ENCODE measurements at places on chromosomes 16 and 17.

- peak; percentile 17 for DNase-seq
Measured at GRCh38 chr17:47072886-47073285, 93.8 kb upstream of the RPRML start.

- DNase-seq, result no peak
Measured at GRCh38 chr17:74272731-74273201, 1.3 kb upstream of the DNAI2 start.

DNA sequence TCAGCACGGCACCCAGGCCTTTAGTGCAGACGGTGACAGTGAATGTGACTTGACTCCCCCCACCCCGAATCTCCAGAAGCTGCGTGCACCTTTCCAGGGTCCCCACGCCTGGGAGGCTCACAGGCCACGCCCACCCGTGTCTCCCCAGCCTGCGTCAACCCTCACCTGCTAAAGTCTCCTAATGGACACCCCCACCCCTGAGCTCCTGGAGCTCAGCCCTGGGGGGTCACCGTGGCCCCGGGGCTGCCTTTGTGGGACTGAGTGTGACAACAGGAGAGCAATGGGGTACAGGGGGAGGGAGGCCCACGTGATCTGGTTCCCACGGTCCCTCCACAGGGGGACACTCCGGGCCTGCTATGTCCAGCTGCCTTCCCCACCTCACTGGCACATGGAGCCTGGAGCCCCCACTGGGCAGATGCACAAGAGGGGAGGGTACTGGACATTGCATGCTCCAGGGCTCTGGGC lies 7.4 kb upstream of the FASN start:
- DNase-seq, result peak; percentile 60

DNA sequence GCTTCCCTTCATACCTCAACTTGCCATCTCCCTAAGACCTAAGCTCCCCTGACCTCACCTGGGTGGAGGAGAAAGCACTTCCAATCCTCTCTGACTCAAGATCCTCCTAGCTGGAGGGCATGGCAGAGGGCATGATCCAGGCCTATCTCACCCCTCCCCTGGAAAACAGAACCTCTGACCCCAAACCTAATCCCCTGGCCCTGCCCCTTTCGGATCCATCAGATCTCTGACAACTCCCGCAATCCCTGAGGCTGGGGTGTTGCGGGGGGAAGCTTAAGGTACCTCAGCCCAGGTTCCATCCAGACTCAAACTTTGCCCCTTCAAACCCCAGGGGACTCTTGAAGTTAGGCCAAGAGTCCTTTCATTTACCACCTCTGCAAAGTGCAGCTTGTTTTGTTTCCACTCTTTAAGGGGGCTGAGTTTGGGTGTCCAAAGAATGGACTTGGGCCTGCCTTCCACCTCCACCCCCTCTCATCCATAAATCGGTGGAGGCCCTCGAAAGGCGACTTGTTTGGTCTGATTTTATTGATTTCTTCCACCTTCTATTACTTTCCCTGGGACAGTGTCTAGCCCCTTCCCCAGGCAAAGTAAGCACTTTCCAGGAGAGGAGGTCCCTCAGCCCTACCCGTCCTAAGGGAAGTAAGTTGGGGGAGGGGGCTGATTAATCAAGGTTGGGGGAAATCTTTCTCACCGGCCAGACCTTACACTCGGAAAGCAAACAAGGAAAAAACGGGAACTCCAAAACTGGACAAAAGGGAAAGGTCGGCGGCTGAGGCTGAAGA lies 2.6 kb downstream of the EPOP start:
- no peak for DNase-seq

- DNase-seq, result no peak
Measured at GRCh38 chr16:76204249-76204648, 73.0 kb upstream of the CNTNAP4 start.

DNA sequence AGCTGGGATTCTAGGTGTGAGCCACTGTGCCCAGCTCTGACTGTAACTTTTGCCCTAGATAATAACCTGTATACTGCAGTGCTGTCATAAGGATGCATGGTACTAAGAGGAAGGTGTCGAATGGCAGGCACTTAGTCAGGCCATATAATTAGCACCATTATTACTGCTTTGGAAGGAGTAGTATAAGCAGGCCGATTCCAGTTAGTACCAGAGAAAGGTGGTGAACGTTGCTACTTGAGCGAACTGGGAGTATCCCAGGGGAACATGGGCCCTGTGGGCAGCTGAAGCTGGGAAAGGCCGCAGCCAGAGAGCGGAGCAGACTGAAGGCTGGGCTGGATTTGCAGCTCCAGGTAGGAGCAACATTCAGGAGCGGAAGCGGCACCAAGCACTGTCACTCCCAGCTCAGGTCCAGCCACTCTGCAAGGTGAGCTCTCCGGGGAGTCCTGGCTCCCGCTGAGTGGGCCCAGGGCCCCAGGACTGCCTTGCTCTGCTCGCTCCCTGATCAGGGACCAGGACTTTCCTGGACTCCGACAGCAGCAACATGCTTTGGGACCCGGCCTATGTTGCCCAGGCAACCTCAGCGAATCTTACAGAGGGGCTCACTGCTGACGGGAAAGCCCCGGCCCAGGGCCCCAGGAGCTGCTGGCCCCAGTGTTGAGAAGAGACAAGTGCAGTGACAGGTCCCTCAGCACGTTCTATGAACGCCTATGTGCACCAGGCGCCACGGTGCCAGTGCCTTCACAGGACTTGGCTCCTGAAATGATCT lies 28.6 kb downstream of the C16orf74 start:
- DNase-seq, result no peak

DNA sequence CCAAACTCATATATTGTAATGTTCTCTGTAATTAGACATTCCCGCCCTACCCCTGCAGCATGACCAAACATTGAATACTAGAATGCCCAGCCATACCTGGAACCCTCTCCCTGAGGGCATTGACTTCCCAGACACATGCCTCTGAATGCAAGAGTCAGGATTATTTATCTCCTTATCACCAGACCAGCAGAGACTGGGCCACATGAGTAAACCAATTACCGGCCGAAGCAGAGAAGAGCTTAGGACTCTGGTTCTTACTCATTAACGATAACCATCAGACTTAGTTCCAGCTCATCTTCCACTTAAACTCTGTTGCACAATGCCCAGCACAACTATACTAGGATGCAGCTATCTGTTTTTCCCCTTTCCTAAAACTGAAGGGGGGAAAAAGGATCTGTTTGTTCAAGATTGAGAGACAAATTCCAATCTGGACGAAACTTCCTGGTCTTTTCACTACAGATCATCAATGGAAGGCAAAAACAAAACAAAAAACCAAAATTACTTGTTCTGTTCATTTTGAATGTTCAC lies 88.2 kb upstream of the CORO6 start:
- DNase-seq, result no peak

DNA sequence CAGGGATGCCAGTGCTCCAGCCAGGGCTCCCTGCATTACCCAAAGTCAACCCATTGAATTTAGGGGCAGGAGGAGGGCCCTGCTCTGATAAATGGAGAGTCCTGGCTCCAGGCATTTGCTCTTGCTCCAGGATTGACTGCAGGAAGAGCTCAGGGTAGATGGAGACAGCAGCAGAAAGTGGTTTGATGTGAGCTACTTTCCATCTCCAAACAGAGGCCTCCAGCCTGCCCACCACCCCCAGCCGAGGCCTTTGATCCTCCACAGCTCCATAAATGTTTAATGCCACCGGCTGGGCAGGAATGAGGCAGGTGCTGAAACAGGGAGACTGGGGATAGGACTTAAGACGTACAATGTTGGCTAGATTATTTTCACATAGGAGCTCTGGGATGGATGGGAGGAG lies 4.3 kb upstream of the SEZ6 start:
- no peak for DNase-seq

DNA sequence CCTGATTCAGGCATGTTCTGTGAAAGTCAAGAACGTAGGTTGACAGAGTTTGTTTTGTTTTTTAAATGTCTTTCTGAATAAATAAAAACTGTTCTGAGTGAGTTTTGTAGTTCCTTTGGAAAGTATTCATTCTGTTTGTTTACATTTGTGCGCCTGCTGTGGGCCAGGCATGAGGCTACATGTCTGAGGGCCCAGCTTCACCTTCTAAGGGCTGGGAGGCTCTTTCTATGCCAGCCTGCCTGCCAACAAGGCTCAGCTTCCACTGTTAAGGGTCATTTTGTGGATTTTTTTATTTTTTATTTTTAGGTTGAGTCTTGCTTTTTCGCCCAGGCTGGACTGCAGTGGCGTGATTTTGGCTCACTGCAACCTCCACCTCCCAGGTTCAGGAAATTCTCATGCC lies 6.1 kb downstream of the WWOX start:
- DNase-seq, result no peak

GRCh38 chr17:48575673-48576478 lies 2.3 kb downstream of the HOXB4 start:
- no peak for DNase-seq

- no peak for DNase-seq
Measured at GRCh38 chr16:84609563-84610177, 8.2 kb downstream of the COTL1 start.

- DNase-seq, result no peak
Measured at GRCh38 chr16:72924537-72924926, 123.4 kb downstream of the ZFHX3 start.
